ENCODE measurements at places on chromosomes 5 and 9. TPM values are rescaled to one million over a fixed set of nuclear protein-coding genes. Genes with fewer than 3 reads are reported as not detected.

GRCh38 chr5:121121786-121122185, 657.7 kb downstream of the PRR16 start:
- DNase-seq: no peak

DNA sequence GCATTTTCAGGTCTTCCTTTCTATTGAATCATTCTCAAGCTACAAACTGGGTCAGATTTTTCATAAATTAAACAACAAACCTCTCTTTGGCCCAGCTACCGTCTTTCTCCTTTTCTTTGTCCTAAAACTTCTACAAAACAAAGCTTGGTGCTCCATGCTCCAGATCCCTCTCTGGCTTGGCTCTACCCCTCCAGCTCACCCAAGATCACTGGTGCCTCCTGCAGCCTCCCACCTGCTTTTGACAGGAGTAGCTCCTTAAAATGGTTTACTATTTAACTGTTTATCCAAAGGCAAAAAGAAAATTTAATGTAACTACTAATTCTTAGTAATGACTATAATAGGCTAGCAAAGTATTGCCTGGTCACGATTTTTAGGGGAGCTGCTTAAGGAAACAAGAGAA, 10.7 kb upstream of the SERINC5 start:
- DNase-seq: no peak

GRCh38 chr9:12425878-12426864, 267.0 kb upstream of the TYRP1 start:
- DNase-seq: no peak

- no peak for DNase-seq
These were observed 17.8 kb upstream of the CEP72 start for GRCh38 chr5:594226-594860.

DNA sequence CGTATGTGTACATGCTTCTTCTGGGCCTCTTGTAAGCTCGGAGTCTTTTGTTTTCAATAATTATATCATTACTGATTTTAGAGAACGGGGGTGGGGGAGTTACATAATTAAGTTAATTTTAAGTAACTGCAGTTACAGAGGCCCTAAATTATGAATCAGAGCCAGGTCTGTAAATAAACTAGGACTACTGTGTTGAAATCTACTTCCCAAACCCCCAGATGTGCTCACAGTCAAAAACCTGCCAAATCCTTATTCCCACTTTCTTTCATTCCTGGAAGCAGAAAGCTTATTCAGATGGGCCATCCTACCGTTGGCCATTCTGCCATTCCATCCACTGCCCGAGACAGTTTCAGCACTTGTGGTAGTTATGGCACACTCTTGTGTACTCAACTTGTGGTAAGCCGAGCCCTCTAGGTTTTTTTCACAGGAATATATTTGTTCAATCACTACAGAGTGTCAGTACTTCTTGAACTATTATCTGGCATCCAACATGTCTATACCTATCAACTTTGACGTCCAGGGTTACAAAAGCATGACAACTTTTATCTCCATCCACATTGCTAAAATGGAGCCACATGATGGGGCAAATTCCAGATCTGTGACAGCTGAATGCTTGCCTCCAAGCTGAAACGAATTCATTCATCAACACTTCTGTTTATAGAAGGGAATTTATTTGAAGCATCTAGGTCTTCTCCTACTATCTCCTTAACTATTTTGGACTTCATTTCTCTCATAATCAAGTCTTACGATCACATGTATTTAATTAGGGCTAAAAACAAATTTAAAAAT, 37.8 kb downstream of the GLRX start:
- no peak for DNase-seq

GRCh38 chr5:127320032-127320965, 29.7 kb downstream of the MEGF10 start:
- no peak for DNase-seq

DNA sequence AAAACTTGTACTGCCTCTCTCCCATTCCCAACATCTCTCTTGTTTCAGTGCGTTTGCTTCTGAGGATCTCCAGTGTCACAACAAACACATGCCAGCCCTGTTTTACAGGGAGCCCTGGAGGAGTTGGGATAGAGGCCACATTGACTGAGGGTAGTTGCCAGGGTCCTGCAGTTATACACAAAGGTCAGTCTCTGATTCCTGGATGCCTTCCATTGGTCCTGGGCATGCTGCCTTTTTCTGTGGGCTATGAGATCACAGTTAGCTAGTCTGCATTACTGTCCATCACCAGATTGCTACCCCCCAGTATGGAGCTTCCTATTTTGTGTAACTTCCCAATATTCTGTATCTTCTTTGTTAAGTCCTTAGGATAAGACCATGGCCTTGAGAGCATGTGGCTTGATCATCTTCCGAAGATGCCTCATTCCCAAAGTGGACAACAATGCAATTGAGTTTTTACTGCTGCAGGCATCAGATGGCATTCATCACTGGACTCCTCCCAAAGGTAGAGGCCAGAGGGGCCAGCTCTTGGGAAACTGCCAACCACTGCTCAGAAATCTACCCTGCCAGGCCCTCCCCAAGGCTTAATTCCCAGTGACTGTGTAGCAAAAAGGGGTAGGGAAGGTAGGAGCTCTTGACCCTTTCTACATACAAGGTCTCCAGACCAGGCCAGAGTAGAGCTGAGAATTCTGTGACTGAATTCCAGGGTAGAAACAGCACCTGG, 9.5 kb downstream of the NUDT2 start:
- DNase-seq: no peak

GRCh38 chr5:663436-664342, 29.5 kb downstream of the TPPP start:
- no peak for DNase-seq

GRCh38 chr5:43038496-43038989, 1.6 kb downstream of the ANXA2R start:
- peak; percentile 57 for DNase-seq

DNA sequence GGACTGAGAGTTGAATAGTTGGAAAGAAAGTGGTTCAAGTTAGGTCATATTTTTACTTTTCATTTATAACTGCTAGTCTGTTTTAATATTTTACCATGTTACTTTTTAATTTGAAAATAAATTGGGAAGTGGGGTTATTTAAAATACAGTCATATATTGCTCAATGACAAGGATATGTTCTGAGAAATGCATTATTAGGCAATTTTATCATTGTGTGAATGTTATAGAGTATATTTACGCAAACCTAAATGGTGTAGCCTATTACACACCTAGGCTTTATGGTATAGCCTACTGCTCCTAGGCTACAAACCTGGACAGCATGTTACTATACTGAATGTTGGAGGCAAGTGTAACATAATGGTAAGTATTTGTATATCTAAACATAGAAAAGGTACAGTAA, 5.2 kb downstream of the CCDC152 start:
- no peak for DNase-seq

DNA sequence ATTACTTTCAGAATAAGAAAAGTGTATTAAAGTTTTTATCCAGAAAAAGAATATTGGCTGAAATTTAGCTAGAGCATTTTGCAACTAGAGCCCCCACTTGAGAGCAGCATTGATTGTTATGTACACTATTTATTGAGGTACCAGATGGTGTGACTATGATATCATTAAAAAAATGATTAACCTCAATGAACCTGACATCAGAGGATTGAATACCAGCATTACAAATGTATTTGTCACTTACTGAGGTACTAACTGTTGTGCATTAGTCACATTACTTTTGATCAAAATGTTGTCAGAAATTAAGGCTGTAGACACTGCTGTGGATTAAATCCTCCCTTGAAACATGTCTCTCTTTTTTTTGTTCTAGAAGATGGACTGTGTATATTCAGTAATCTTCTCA, 127.8 kb upstream of the DHFR start:
- no peak for DNase-seq

DNA sequence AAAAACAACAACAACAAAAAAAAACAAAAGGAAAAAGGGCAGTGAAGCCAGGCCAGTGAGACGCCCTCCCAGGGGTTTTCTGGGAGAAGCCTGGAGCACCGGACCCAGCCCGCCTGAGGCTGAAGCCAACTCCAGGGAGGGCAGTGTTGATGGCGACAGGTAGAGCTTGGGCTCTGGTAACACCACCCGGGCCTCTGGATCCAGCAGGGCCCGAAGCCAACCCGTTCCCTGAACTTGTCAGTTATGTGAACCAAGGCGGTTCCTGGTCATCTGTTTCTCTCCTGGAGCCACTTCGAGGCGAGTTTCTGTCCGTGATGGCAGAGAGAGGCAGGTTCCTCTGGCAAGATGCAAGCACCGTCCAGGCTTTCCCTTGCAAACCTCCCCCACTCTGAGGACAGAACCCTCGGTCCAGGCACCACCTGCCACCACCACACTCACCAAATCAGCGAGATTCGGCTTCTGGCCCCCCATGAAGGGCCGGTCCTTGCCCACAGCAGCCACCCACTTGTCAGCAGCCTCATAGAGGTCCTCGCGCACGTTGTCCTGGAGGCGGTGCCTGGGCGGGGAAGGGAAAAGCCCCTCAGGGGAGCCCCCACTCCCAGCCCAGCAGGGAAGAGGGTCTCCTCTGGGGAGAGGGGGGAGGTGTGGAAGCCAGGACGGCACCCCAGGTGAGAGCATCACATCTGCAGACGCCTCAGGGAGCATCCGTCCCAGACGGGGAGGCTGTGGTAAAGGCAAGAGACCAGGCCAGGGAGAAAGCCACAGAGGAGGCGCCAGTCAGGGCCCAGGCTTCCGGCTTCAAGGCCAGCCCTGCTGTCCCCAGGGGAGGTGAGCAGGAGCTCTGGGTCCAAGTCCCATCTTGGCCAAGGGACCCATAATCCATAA, 5.4 kb downstream of the PTGES2 start:
- DNase-seq: no peak

- DNase-seq: peak; percentile 76
These were observed 20.5 kb upstream of the PSD2 start for GRCh38 chr5:139774980-139775661.

GRCh38 chr5:80481019-80481893, 6.6 kb upstream of the FAM151B start:
- DNase-seq: peak; percentile 53

Gene PCDHB5
- not detected for total RNA-seq

Gene TICAM2
- 1.8 TPM for total RNA-seq

Gene CDC42SE2
- total RNA-seq: 166 TPM

Gene LTC4S
- 3.3 TPM for total RNA-seq

Gene PRDM9
- not detected for total RNA-seq

Gene PAEP
- total RNA-seq: not detected

Gene CATSPER3
- total RNA-seq: 0.88 TPM

All from activated CD4-positive, alpha-beta memory T cell treated with anti-CD3 and anti-CD28 coated beads, Interleukin-2, amount 10 ng/mL, durations not matched to agents 7 days and 5 days (primary cell).